ENCODE measurements at places on chromosomes 4 and X.

DNA sequence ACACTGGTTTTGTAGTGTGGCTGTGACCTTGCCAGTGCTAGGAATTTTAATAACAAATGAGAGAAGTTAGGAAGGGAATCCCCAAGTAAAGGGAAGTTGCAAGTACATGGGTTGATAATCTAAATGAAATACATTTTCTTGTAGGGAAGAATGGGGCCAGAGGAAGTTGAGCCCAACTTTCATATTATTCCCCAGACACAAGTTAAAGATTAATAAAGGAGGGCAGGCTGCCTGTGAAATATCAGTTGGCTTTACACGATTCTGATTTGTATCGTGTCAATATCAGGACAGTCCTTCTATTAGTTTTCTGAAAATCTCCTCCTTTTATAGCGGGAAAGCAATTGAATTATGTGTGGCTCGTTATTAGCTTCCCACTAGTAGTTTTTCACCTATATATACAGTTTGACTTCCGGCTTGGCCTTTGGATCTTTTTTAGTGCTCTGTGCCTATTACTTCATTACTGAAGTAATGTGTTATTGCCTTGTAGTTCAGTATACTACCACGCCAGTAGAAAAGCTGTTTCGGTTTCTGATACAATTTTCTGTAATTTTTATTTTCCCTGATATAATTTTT is 1.7 kb downstream of the PDLIM5 start:
- DNase-seq: no peak

- DNase-seq: no peak
These were observed 15.0 kb downstream of the SHISA3 start for GRCh38 chr4:42412251-42412650.

- no peak for DNase-seq
These were observed 593.2 kb downstream of the ZNF674 start for GRCh38 chrX:45952030-45952429.

DNA sequence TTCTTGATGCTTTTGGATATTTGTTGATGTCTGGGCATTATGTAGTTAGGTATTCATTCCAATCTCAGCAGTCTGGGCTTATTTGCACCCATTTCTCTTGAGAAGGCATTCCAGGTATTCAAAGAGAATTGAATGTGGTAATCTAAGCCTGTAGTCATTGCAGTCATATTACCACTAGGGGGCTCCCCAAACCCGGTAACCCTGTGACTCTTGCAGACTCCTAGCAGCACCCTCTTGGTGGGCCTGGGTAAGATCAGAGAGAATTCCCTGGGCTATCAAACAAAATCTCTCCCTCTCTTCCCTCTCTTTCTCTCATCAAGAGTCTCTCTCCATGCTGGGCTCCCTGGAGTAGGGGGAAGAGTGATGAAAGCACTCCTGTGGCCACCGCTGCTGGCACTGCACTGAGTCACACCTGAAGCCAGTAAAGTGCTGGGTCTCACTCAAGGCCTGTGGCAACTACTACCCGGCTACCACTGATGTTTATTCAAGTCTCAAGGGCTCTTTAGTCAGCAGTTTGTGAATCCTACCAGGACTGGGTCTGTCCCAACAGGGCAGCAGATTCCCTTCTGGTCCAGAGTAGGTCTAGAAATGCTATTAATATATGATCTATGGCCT is 187.7 kb upstream of the NUDT10 start:
- no peak for DNase-seq

GRCh38 chrX:46236411-46236810 is 308.8 kb downstream of the ZNF674 start:
- DNase-seq: no peak

DNA sequence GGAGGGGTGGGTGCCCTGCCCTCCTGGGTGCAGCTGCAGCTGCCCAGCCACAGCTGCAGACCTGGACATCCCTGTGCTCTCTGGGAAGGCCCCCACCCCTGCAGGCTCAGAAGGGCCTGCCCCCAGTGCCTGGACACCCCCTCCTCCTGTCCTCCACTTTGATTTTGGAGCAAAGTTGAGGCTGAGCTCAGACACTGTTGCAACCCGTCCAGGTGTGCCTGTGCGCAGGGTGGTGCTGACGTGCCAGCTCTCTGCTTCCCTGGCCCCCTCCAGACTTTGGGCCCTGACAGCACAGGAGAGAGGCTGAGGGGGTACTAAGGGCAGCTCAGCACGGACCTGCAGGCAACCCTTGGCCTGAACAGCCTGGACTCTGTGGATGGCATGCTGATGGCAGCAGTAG is 750.3 kb downstream of the ARAP2 start:
- DNase-seq: peak; percentile 37

GRCh38 chr4:12145768-12146167 is 717.1 kb upstream of the HS3ST1 start:
- DNase-seq: no peak

GRCh38 chr4:25783126-25783525 is 79.7 kb downstream of the SEL1L3 start:
- no peak for DNase-seq

DNA sequence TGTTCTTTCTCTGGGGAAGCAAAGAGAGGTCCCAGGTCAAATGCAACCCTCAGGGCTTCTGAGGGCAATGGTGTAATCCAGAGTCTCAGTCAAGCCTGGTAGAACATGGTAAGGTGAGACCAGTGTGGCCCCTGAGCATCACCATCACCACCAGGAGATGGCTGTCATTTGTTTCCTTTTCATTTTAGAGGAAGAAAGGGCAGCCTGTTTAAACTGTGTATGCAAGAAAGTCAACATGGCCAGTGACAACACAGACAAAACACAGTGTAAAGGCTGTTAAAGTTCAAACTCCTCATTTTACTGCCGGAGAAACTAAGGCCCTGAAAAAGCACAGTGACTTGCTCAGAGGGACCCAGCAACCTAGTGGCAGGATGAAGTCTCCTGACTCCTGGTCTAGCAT is 2.0 kb upstream of the EDA start:
- DNase-seq: no peak

- no peak for DNase-seq
These were observed 147.9 kb downstream of the LRBA start for GRCh38 chr4:150867148-150867547.

DNA sequence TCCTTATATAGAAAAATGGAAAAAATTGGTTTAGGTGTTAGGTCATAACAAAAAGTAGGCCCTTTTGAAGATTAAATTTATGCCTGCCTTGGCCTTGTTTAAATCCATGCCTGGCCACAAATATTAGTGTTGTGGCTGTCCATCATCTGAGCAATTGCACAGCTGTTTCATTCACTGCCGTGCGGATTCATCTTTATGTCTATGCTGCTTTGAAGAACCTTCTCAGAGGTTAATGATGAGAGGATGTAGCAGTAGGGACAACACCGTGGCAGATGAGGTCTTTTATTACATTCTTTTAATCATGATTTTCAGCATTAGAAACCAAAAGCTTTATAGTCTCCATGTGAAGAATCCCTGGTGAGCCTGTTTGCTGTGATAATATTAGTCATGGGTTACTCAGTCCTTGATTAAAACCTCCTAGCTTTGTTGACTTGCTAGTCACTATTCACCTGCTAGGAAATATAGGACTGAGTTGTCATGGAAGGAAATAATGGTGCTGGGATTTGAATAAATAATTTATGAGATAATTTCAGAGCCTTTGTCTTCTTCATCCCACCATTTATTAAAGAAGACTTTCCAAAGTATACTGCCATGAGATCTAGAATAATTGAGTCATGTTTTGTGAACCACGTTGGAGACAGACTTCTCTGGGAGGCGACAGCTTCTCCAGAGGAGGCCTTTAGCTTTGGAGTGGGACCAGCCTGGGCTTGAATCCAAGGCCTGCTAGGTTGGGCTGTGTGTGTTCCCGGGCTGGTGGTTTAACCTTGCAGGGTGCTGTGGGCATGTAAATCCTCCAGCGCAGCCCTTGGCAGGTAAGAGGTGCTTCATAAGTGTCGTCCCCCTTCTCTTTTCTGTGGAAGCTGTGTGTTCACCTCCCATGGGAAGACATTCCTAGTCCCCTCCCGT is 53.5 kb downstream of the PTTG2 start:
- no peak for DNase-seq

DNA sequence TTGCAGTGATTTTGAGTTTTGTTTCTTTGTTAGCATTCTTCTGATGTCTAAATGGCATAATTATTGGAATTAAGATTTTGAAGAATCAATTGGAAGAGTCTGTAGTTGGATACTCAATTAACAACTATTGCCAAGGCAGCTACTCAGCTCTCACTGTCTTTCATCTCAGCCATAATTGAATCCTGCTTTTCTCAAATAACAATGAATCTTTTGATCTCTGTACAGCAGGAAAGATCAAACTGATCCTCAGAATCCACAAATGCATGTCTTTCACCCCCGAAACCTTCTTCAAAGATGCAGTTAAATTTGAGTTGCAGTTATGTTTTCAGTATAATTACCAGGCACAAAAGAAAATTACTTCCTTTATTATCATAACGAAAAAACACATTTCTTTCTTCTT is 86.2 kb downstream of the MAD2L1 start:
- DNase-seq: no peak

DNA sequence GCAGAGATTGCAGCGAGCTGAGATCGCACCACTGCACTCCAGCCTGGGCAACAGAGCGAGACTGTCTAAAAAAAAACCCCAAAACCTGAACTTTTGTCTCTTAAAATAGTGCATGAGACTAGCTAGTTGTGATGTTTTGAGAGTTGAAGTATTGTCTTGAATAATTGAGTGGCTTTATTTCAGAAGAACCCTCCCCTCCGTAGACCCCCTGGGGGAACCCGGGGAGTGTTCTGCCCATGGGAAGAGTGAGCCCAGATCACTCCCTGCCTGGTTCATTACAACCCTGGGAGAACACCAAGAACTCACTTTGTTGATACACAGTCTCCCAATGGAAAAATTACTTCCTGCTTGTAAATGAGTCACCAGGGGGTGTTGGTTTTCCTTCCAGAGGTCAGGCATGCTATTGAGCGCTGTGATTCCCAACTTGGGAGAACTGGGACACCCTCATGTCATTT is 65.3 kb upstream of the SHISA3 start:
- no peak for DNase-seq

- no peak for DNase-seq
These were observed 259.5 kb downstream of the RCHY1 start for GRCh38 chr4:75254745-75255144.

GRCh38 chr4:42904986-42905385 is 12.5 kb downstream of the GRXCR1 start:
- no peak for DNase-seq

DNA sequence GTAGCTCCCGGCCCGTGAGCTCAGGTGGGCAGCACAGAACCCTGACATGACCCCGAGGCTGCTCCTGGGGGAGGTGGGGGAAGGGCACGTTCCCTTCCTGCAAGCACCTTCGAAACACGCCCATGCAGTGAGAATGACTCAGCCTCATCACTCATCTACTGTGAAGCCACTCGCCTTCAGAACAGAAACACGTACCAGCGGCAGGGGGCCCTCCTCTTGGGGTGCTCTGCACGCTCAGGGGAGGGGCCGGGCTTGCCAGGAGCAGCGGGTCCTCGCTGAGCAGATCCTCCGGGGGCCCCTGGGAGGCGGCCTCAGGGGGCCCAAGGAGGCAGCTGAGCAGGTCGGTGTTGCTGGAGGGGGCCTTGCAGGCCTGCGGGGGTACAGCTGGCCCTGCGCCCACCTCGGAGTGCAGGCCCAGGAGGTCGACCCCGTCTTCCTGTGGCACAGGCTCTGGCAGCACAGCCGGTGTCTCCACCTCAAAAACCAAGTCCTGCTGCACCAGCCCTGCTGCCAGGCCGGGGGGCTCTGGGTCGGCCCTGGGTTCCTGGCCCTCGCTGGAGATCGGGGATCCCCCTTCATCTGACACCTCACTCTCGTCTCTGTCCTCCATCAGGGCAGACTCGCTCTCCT is 40.9 kb upstream of the CPLX1 start:
- DNase-seq: no peak

DNA sequence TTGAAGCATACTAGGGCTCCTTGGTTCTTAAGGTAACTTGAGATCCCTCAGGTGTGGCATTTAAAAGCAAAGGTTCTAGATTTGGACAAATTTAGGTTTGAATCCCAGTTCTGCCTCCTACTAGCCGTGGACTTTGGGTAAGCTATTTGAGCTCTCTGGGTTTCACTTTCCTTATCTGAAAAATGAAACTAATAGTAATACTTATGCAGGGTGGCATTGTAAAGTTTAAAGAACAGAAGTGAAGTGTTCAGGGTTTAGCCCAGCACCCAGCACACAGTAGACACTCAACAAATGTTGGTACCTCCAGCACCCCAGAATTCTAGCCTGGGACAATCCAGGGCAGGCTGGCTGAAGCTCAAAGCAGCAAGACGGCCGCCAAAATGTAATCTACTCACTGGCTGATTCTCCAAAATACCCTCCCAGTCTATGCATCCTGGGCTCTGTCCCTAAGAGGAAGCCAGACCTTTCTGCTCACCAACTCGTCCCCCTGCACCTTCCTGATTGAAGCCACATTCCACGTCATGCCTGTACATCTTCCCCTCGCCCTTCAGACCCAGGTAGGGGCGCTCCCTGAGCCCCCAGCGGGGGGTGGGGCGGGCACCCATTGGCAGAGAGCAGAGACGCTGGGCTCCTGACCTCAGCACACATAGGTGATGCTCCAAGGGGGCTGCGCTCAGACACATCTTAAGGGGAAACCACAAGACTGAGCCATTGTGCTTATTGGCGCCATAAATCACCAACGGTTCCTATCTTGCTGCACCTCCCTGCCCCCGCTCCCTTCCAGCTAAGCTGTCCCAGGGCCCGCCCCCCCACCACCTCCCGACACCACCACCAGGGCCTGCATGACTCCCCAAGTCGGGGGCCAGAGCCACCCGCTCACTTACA is 160.6 kb downstream of the BCOR start:
- DNase-seq: no peak

DNA sequence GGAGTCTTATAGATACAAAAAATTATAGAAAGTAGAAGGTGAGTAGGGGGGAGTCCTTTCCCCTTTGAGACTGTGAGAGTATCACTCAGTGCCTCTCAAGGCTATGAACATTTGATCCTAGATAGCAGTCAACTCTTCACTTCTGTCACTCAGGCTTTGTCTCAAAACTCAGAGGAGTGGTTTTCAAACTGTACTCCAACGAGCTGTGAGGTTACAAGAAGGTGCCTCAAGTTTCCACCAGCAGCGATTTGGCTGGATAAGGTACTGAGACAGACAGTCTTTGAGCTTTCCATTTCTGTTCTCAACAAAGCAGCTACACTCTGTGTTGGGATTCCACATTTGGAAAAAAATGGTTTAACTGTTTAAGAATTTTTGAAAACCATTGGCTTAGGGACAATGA is 48.0 kb upstream of the NDST3 start:
- DNase-seq: no peak

Measured in posterior vena cava (tissue), 2 donors.